ENCODE measurements at places on chromosomes 12 and 14. TPM values are rescaled to one million over a fixed set of nuclear protein-coding genes. Genes with fewer than 3 reads are reported as not detected.

- DNase-seq = peak; percentile 60
Measured at GRCh38 chr12:31650918-31651317, 8.6 kb upstream of the ETFBKMT start.

POTEM gene
- not detected for total RNA-seq

ERP27 gene
- total RNA-seq = 1.0 TPM

SLC10A1 gene
- total RNA-seq = not detected

DNA sequence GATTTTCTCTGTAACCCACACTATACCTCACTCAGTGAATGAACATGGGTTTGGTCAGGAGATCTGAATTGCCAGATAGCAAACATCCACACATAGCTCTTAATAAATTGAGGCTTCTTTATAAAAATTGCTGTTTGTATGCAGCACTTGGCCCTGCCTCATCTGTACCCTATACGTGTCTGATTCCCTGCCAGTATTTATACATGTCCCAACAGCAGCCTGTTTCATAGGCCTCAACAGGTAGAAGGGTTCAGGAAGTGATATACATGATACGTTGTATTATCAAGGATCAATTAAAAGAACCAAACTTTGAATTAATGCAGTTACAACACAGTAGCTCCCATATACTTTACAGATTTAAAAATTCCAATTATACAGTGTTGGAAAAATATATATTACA is 32.3 kb downstream of the RASSF9 start:
- DNase-seq = no peak

DNA sequence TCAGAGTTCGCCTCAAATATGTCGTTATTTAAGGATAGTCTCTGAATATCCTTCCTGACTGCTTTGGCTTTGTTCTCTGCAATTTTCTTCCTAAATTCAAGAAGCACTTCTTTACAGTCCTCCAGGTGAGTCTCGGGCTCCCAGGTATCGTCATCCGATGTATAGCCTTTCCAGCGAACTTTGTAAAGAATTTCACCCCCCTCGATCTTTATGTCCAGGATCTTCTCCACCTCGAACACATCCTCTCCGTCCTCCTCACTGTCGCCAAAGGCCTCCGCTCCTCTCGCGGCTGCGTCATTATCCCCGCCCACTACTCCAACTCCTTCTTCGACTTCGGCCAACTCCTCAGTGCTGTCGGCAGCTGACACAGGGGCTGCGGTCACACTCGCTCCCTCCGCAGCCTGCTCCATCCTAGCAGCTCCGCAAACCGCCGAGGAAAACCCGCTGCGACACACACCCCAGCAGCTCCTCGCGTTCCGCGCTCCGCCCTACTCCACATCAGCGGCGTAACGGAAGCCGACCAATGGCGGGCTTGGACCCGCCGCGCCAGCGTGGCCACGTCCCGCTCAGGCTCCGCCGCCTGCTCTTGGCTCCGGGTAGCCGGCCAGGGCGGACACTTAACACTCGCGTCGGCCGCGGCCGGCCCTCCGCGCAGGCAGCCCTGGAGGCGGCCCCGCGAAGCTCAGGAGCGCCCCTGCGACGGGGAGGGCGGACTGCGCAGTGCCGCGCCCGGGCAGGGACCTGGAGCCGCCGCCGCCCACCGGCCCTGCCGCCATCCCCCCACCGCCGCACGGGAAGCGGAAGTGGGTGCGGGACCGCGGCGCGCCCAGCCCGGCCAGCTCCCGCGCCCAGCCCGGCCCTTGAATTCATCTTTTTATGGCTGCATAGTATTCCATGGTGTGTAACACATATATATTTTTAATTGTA is 4.1 kb downstream of the CD163L1 start:
- DNase-seq = peak; percentile 46

FOXN4 gene
- not detected for total RNA-seq

- DNase-seq = no peak
Measured at GRCh38 chr14:70203686-70204085, 14.9 kb upstream of the SLC8A3 start.
